CD4-positive, alpha-beta T cell (primary cell): ENCODE measurements at places on chromosomes 6 and 20.

DNA sequence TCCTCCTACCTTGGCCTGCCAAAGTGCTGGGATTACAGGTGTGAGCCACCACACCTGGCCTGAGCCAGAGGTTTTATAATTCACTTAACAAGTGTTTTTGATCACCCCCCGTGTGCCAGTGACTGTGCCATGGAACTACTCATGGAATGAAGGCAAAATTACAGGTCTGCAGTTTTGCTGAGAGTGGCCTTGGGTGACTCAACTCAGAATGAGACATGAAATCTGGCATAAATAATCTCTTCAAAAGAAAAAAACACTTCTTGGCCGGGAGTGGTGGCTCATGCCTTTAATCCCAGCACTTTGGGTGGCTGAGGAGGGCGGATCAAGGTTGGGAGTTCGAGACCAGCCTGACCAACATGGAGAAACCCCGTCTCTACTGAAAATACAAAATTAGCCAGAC lies 166.9 kb upstream of the SALL4 start:
- no peak for DNase-seq
- no peak overlapping the region for H3K27ac ChIP-seq
- no peaks in the 10 kb centered on the region for H3K36me3 ChIP-seq
- no peak overlapping the region for H3K4me3 ChIP-seq

- no peaks in the 10 kb centered on the region for H3K36me3 ChIP-seq
- H3K27me3 ChIP-seq = peaks cover 13% of the 10 kb centered on the region
- H3K4me3 ChIP-seq = no peak overlapping the region
These were observed 146.8 kb downstream of the EYA2 start for GRCh38 chr20:47041396-47041899.

DNA sequence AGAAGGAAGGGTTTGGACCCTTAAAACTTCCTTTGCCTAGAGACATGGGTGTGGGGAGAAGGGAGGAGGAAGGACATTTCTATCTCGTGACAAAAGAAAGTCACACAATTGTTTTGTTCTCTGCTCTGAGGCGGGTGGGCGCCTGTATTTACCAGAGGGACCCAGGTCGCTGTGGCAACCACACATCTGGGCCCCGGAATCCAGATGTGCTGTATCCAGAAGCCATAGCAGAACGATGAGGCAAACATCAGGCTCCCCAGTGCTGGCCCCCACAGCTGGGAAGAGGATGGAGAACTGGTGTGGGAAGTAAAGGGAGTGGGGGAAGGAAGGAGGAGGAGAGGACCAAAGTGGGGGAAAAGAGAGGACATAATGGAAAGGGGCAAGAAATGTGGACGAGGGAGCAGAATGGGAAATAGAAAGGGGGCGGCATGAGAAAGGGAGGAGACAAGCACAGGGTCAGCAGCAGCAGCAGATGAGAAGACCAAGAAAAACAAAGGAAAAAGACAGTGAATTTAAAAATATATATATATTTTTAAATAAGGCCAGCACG lies 3.4 kb upstream of the TNXB start:
- H3K27ac ChIP-seq = no peak overlapping the region
- no peak for DNase-seq
- H3K4me3 ChIP-seq = no peak overlapping the region

DNA sequence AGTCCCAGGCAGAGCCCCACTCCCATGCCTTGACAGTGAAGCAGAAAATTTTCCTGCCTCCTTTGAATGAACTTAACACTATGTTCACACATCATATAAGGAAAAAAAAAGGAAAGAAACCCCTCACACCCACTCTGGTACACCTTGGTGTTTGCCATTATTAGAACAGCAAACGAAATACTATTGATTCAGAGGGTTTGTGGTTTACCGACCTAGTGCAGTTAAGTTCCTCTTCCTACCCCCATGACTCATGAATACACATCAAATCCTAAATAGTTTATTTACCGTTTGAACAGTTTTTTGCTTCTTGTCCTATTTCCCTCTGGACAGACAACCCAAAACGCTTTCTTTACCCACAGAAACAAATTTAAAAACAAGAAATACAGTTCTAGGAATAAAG lies 237.7 kb downstream of the FOXA2 start:
- DNase-seq = peak; percentile 3
- H3K27ac ChIP-seq = no peak overlapping the region
- H3K27me3 ChIP-seq = no peaks in the 10 kb centered on the region
- H3K4me1 ChIP-seq = no peaks in the 10 kb centered on the region
- H3K4me3 ChIP-seq = no peak overlapping the region

DNA sequence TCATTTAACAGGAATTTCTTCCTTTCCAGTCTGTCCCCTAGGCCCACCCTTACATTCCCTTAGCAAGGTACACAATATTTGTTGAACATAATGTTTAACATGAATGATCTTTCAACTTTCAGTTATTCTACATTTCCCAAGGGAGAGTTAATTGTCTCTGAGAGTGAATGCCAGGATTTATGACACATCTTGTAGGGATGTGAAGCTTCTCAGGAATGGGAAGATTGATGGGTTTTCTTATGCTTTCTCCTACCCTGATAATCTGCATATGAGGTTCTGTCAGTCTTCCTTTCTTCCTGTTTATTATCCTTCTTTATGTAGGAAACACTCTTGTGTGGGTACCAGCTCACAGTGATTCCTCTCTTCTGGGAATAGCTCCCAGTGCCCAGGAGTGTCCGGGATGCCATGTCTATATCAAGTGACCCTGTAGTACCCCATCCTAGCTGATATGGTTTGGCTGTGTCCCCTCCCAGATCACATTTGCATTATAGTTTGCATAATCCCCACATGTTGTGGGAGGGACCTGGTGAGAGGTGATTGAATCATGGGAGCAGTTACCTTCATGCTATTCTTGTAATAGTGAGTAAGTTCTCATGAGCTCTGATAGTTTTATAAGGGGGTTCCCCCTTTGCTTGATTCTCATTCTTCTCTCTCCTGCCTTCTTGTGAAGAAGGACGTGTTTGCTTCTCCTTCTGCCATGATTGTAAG lies 7.1 kb upstream of the FYN start:
- H3K4me3 ChIP-seq = no peak overlapping the region
- no peaks in the 10 kb centered on the region for H3K27me3 ChIP-seq
- H3K36me3 ChIP-seq = no peaks in the 10 kb centered on the region
- H3K27ac ChIP-seq = no peak overlapping the region
- H3K4me1 ChIP-seq = no peaks in the 10 kb centered on the region
- no peak for DNase-seq

GRCh38 chr6:165984729-165985275 lies 182.8 kb downstream of the TBXT start:
- no peak overlapping the region for H3K4me3 ChIP-seq
- H3K4me1 ChIP-seq = no peaks in the 10 kb centered on the region
- peaks cover 17% of the 10 kb centered on the region for H3K27me3 ChIP-seq
- H3K36me3 ChIP-seq = no peaks in the 10 kb centered on the region
- no peak for DNase-seq
- no peak overlapping the region for H3K27ac ChIP-seq

- DNase-seq = no peak
- H3K4me1 ChIP-seq = peaks cover 7% of the 10 kb centered on the region
- H3K27ac ChIP-seq = no peak overlapping the region
- H3K4me3 ChIP-seq = no peak overlapping the region
- peaks cover 10% of the 10 kb centered on the region for H3K27me3 ChIP-seq
These were observed 4.3 kb downstream of the SLC26A8 start for GRCh38 chr6:36020154-36020553.

GRCh38 chr6:100475554-100476320 lies 11.0 kb upstream of the SIM1 start:
- H3K4me1 ChIP-seq = no peaks in the 10 kb centered on the region
- H3K4me3 ChIP-seq = no peak overlapping the region
- no peak for DNase-seq
- no peaks in the 10 kb centered on the region for H3K36me3 ChIP-seq
- H3K27me3 ChIP-seq = peaks cover 5% of the 10 kb centered on the region

DNA sequence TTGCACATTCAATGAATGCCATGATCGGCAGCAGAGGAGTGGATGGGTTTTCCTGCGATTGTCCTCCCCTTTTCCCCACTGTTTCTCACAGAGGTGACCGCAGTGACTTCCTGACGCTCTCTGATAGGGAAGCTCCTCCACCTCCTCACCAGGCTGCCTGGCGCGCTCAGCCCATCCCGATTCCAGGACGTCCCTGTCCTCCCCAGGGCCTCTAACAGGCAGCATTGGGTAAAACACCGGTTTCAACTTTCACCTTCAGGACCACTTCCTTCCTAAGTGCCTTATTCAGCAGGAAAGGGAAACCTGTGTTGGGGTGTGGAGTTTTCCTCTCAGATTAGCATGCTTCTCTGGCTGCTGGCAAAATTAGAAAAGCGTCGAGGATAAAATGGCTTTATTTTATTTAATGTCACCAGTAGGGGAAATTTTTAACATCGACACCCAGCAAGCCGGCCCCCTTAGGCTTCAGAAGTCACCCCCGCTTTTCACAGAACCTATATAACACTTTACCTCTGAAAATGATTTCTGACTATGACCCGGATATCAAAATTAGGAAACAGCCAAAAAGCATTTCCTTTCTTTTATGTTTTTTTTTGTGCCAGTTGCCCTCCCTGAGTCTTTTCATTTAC lies 570.4 kb upstream of the GJE1 start:
- H3K4me3 ChIP-seq = peak overlapping the region; percentile 36
- H3K36me3 ChIP-seq = no peaks in the 10 kb centered on the region
- peak; percentile 1 for DNase-seq
- H3K27ac ChIP-seq = no peak overlapping the region

DNA sequence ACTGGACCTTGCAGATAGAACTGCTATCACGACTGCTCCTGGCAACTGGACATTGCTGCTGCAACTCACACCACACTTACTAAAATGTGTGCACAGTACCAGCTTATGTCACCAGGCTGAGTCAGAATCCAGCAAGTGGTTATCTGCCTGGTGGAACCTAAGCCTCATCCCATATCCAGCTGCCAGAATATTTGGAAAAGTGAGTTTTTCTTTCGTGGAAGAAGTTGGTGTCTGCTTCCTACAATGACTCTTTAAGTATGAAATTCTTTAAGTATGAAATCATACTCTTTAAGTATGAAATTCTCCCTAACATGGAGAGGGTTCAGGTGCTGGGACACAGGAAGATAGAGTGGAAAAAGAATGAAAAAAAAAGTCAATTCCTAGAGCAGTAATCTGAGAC lies 16.4 kb upstream of the POLR1H start:
- H3K36me3 ChIP-seq = no peaks in the 10 kb centered on the region
- no peak overlapping the region for H3K4me3 ChIP-seq
- no peak overlapping the region for H3K27ac ChIP-seq
- DNase-seq = no peak
- no peaks in the 10 kb centered on the region for H3K27me3 ChIP-seq
- H3K4me1 ChIP-seq = no peaks in the 10 kb centered on the region

- H3K36me3 ChIP-seq = no peaks in the 10 kb centered on the region
- H3K27ac ChIP-seq = no peak within 1 kb of the TSS
- no peak within 1 kb of the TSS for H3K4me3 ChIP-seq
- DNase-seq = no peak
These were observed at the start of gene VSX1 for GRCh38 chr20:25081730-25082497. Gene VSX1 (minus strand): TSS chr20:25082141. CDS start chr20:25082096, 45 bp downstream.

- no peaks in the 10 kb centered on the region for H3K27me3 ChIP-seq
- no peaks in the 10 kb centered on the region for H3K4me1 ChIP-seq
These were observed 164.2 kb downstream of the NFATC2 start for GRCh38 chr20:51378171-51378928.

DNA sequence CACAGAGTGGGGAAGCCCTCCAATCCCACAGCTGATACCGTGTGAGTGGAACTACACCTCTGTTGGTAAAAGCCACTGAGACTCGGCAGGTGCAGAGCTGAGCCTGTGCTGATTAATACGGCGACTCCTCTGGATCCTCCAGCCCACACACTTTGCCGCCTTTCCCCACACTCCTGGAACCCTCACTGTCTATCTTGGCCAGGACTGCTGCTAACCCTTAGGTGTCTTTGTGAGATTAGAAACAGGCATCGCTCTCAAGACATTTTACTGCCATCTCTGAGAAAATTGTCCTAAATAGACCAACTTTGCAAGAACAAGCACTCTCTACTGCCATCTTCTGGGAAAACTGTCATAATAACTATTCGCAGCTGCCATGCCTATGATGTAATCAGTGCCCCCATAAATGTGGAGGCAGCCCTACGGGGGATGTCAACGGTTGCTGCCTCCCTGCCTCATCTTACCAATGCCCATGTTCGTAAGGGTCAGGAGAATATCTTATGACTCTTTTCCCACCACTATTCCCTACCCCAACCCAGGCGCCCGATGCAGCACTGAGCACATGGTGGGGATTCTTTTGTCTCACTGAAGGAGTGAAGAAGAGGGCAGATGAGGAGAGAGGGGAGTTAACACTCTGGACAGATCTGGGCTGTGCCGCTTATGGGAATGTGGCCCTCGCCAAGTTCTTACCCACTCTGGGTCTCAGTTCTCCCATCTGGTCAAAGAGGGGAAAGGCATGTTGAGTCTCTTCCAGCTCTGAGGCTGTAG lies 26.1 kb upstream of the KCNB1 start:
- H3K27ac ChIP-seq = no peak overlapping the region
- no peak overlapping the region for H3K4me3 ChIP-seq
- H3K27me3 ChIP-seq = peaks cover 36% of the 10 kb centered on the region
- no peaks in the 10 kb centered on the region for H3K36me3 ChIP-seq
- no peak for DNase-seq

DNA sequence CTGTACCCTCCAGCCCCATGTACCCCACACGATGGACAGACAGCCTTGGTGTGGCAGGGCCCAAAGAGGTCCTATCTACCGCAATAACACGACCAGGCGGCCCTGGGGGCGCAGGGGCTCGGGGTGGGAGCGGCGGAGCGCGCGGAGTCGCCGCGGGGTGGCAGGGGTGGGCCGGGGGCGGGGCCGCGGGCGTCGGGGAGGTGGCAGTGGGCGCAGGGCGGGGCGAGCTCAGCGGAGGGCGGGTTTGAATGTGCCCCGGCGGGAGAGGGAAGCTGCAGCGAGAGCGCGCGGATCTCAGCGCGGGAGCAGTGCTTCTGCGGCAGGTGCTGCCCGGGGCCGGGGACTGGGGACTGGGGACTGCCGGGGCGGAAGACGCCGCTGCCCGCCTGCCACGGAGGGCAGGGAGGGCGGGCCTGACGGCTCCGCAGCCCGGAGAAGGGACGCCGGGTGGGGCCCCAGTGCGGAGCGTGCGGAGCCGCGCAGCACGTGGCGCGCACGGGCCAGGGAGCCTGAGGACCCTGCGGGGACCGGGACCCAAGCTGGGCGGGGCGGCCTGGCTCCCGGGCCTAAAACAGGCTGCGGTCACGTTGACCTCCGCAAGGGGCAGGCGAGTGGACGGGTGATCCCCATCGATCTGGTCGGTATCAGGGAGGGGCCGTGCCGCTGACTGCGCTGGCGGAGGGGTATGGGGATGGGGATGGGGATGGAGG lies at the start of gene SLC29A1:
TSS of gene SLC29A1 (plus strand) at position 277 of the 710 bp plus-strand sequence. CDS start 3,719 bp downstream, outside the sequence.
- H3K4me3 ChIP-seq = peak within 1 kb of the TSS; percentile 55
- H3K27me3 ChIP-seq = peaks cover 4% of the 10 kb centered on the region
- no peak within 1 kb of the TSS for H3K27ac ChIP-seq
- no peaks in the 10 kb centered on the region for H3K36me3 ChIP-seq

GRCh38 chr6:130514712-130515111 lies 148.9 kb downstream of the TMEM200A start:
- no peak for DNase-seq
- H3K27me3 ChIP-seq = no peaks in the 10 kb centered on the region
- H3K36me3 ChIP-seq = no peaks in the 10 kb centered on the region
- peak overlapping the region; percentile 9 for H3K27ac ChIP-seq
- no peak overlapping the region for H3K4me3 ChIP-seq
- peaks cover 27% of the 10 kb centered on the region for H3K4me1 ChIP-seq

- H3K27ac ChIP-seq = no peak overlapping the region
- no peak overlapping the region for H3K4me3 ChIP-seq
- DNase-seq = no peak
- H3K4me1 ChIP-seq = no peaks in the 10 kb centered on the region
These were observed 387.1 kb upstream of the AGPAT4 start for GRCh38 chr6:161660666-161661571.
